ENCODE measurements at places on chromosomes 12 and 14. TPM values are rescaled to one million over a fixed set of nuclear protein-coding genes. Genes with fewer than 3 reads are reported as not detected.

The KRT6B gene
- 1.2 TPM for total RNA-seq

The PLEKHD1 gene
- 2.0 TPM for total RNA-seq

The RNU4-1 gene
- under 0.01 TPM for total RNA-seq

The ADSS1 gene
- total RNA-seq = 17.1 TPM

The IL26 gene
- total RNA-seq = not detected

The NTS gene
- 1.8 TPM for total RNA-seq

The PELI2 gene
- total RNA-seq = 39.3 TPM

The KRT75 gene
- total RNA-seq = 0.71 TPM

The AQP2 gene
- total RNA-seq = not detected

The KRT1 gene
- 0.82 TPM for total RNA-seq

The FAM181A gene
- not detected for total RNA-seq

The DDN gene
- total RNA-seq = 1.0 TPM

The POTEM gene
- total RNA-seq = not detected

The MGST1 gene
- 8.7 TPM for total RNA-seq

The OR4E2 gene
- not detected for total RNA-seq

The DCN gene
- 932 TPM for total RNA-seq

The SOX5 gene
- 72.7 TPM for total RNA-seq

The TSPAN19 gene
- total RNA-seq = 0.22 TPM

The RPL10L gene
- not detected for total RNA-seq

The GALNT8 gene
- total RNA-seq = 10.1 TPM

The HCAR1 gene
- total RNA-seq = 0.99 TPM

The SPIC gene
- total RNA-seq = not detected

The NINJ2 gene
- 0.93 TPM for total RNA-seq

The EMP1 gene
- 189 TPM for total RNA-seq

The MYF5 gene
- total RNA-seq = 4.5 TPM

The SYCP3 gene
- not detected for total RNA-seq

The TAS2R31 gene
- total RNA-seq = 30.5 TPM

The PPM1H gene
- 17.2 TPM for total RNA-seq

The ITPR2 gene
- 33.8 TPM for total RNA-seq

The ARMH4 gene
- 44.6 TPM for total RNA-seq

The CCND2 gene
- total RNA-seq = 122 TPM

The TPPP2 gene
- total RNA-seq = not detected
